Activated CD4-positive, alpha-beta T cell treated with anti-CD3 and anti-CD28 coated beads for 24 hours (primary cell): ENCODE measurements at places on chromosomes 11 and 22.

DNA sequence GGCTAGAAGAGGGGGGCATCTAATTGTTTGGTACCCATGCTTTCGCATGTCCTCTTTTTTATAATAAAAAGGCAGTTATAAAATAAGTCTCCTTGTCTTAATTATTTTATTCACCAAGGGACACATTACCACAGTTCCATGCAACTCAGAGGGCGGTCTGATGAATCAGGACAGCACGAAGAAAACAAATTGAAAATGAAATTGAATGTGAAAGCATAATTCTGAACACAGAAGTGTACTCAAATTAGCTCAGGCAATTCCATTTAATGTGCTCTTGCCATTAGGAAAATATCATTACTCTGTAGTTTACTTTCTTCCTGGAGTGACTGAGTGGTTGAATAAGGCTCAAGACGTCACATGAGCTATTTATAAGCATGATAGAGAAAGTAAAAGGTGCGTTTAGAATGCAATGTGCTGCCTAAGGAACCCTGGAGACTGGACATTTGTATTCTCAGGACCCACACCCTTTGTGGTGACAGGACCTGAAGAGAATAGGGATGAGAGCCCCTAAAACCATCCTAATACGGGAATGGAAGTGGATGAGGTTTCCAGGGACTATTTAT, 59.6 kb downstream of the MTNR1B start:
- DNase-seq = no peak

- no peak for DNase-seq
Measured at GRCh38 chr11:36577859-36578258, 10.1 kb downstream of the RAG1 start.

GRCh38 chr22:44659140-44659539, 42.9 kb upstream of the PRR5 start:
- no peak for DNase-seq

- no peak for DNase-seq
Measured at GRCh38 chr11:84396521-84396920, 1110.4 kb upstream of the CCDC90B start.

GRCh38 chr11:75667831-75668450, 897 bp downstream of the MAP6 start:
- no peak for DNase-seq

DNA sequence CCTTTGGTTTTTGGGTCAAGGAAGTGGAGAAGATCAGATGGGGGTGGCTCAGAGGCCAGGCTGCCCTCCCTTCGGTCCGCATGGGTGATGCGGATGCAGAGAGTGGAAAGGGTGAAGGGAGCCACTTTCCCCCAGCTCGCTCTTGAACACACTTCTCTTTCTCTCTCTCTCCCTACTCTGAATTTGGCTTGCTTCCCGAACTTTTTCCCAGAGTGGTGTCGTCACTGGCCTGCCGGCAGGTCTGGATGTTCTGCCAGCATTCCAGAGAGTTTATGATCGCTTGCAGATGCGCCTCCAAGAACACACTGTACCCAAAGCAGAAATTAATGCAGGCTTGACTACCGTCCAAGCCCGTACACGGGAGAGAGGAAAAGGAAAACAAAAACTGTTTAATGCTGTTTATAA, 103.2 kb downstream of the ZBTB16 start:
- no peak for DNase-seq

DNA sequence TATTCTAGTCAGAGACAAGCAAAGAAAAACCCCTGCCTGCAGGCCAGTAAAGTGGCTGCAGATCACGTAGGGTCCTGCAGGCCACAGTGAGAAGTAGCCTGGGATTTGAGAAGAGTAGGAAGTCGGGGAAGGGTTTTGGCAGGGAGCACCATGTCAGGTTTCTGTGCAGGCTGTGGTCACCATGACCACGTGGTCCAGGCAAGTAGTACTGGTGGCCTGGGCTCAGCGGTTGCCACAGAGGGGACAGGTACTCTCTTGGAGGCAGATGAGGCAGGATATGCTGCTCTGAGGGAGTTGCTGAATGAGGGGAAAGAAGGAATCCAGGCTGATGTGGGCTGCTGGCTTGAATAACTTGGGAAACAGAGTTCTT, 46.5 kb downstream of the PISD start:
- DNase-seq = no peak

GRCh38 chr11:117686711-117687110, 110.3 kb downstream of the DSCAML1 start:
- DNase-seq = no peak
